ENCODE measurements at places on chromosomes 12 and 14.

DNA sequence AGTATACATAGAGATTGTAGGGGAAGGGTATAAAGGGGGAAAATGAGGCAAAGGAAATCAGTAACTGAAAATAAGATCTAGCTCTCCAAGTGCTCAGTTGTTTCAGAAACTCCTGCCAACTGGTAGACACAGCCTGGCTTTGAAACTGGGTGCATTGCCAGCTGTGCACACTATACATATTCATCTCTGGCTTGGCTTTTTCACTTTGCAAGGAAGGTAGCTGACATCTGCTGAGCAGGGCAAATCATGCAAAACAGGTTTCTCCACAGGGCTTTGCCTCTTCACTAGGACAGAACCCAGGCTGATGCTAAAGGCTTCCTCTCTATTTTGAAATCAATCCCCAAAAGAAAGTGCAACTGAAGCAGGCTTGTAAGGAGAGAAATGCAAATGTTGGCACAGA, 101.5 kb downstream of the HELB start:
- no peak for DNase-seq

DNA sequence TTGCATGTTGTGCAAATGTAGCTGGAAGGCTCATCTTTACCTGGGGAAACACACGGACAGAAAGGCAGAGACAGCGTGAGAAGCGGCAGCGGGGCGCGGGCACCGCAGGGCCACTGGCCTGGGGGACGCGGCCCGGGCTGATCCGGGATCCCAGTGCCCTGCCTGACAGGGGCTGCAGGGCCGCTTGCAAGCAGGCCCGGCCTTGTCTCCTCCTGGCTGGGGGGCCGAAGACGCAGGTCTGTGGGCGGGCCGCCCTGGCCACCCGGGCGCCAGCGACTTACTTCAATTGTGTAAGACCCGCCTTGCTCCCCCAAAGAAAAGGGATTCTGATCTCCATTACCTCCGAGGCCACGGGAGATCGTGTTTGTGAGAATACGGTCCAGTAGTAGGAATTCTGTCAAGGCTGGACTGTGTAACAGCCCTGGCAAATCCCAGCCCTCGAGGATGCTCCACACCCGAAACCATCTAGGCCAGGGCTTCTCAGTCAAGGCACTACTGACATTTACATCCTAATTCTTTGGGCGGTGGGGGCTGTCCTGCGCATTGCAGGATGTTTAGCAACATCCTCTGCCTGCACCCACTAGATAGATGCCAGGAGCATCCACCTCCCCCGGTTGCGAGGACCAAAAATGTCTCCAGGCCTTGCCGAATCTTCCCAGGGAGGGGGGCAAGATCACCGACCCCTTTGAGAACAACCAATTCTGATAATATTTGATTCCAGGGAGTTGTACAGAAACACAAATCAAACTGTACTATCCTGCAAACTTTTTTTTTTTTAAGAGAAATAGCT, 95.6 kb downstream of the BCL11B start:
- DNase-seq = no peak

DNA sequence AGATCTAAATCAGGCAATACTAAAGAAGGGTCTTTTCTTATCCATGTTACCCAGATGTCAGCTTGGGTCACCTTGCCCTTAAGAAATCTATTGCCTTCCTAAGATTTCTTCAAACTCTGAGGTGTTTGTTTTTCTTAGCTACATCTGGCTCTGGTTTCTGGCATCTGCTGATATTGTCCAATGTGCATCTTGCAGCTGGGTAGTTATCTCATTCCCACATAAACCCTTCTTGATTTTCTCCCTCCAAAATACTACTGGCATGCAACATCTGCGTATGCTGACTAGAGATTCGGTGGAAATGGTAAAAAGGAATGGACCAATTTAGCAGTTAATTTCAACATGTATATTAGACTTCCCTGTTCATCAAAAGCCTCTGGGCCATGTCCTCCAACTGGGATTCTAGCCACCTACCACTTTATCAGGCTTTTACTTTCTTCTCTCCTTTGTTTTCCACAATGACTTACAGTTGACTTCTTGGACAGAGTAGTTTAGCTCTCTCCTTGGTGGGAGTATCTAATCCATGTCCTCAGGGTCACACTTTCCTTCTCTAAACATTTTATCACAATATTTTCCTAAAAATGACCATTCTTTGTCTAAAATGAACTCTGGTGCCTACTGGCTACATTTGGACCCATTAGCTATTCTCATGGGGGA, 324.8 kb upstream of the FAR2 start:
- no peak for DNase-seq

GRCh38 chr12:18932715-18933114, 194.8 kb downstream of the CAPZA3 start:
- no peak for DNase-seq

DNA sequence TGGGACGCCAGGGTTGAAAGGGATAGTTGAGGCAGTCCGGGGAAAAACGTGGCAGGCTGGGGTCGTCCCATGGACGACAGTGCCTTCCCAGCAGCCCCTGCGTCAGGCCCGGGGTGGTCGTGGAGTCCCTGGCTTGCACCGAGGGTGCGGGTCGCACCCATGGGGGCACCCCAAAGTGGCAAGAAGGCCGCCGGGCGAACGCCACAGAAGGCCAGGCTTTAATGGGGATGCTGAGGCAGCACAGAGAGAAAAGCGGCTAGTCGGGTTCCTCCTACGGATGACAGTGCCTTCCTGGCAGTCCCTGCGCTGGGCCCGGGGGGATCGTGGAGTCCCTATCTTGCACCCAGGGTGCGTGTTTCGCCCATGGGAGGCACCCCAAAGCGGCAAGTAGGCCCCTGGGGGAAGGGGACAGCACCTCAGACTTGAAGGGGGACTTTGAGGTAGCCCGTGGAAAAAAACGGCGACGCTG, 158.6 kb upstream of the ALG10B start:
- no peak for DNase-seq

- DNase-seq = no peak
These were observed 398 bp upstream of the MSRB3 start for GRCh38 chr12:65277994-65278575.

GRCh38 chr14:104337351-104337750, 199.0 kb downstream of the KIF26A start:
- no peak for DNase-seq

DNA sequence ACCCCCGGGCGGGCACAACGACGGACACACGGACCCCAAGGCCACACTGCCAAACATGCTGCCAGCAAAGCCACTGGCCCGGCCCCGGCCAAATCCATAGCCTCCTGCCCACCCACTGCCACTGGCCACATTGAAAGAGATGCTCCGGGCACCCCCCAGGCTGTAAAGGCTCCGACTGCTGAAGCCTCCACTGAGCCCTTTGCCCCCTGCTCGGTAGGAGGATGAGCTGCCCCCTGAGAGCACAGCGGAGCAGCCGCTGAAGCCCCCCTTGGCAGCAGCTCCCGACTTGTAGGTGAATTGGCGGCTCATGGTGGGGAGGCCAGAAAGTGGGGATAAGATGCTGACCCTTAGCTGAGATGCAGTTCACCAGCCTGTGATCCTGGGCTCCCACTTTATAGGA, at the start of gene KRT73:
TSS of gene KRT73 (minus strand) at position 344 of the 400 bp plus-strand sequence. CDS start at position 309, 35 bp downstream.
- DNase-seq = no peak

DNA sequence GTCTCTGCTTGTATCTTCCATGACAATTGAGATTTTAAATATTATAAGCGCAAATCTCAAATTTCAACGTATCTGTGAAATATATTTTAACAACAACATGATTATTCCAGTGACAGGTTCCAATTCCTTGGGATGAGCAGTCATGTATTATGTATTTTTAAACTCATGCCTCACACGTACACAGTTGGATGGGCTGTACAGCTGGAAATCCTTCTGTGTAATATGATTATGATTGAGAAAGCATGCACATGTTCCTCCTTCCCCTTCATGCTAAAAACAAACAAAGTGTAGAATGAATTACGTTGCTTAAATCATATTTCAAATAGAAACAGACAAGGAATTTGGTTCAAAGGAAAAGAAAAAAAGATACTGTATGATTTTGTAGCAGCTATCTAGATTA, 428.3 kb downstream of the TMTC2 start:
- no peak for DNase-seq

- DNase-seq = no peak
These were observed 163.0 kb downstream of the OTOGL start for GRCh38 chr12:80262346-80262745.

DNA sequence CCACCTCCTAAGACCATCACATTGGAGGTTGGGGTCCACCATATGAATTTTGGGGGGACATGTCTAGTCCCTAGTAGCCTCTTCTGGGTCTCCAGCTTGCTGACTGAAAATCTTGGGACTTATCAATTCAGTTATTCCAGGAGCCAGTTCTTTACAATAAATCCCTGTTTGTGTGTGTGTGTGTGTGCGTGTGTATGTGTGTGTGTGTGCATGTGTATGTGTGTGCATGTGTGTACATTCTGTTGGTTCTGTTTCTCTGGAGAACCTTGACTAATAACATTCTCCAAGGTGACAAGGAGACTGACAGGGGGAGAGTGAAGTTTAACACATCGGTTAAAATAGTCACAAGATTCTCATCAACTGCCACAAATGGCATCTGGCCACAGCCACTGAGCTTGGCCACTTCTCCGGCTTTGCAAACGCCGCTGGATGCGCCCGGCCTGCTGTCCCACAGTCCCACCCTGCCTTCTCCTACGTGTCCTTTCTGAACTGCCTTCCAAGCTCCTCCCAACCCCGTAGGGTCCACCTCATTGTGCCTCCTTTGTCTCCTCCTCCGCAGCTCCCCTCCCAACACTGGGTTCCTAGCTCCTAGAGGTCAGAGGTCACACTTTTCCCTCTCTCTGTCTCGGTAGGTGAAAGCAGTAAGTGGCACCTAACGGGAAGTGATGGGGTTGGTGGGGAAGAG, 88.1 kb upstream of the DIO3 start:
- DNase-seq = no peak

- DNase-seq = no peak
These were observed 21.8 kb upstream of the KRT8 start for GRCh38 chr12:52926596-52927234.

GRCh38 chr12:104846056-104846767, 111.9 kb downstream of the SLC41A2 start:
- no peak for DNase-seq

DNA sequence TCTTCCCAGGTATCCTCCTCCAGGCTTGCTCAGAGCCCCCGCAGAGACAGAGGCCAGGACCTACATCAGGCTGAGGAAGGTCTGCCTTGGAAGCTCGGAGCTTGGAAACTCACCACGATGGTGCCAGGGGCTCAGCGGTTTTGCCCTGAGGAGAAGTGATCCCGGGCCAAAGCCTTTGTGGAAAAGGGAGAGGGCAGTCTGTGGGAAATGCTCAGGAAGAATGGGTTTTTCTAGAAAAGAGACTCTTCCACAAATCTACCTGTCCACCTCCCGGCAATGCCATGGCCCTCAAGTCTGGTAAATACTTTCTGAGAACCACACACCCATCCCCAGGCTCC, 8.0 kb downstream of the KRT2 start:
- DNase-seq = no peak
